Naive B cell (primary cell): ENCODE measurements at places on chromosomes 16 and 17.

DNA sequence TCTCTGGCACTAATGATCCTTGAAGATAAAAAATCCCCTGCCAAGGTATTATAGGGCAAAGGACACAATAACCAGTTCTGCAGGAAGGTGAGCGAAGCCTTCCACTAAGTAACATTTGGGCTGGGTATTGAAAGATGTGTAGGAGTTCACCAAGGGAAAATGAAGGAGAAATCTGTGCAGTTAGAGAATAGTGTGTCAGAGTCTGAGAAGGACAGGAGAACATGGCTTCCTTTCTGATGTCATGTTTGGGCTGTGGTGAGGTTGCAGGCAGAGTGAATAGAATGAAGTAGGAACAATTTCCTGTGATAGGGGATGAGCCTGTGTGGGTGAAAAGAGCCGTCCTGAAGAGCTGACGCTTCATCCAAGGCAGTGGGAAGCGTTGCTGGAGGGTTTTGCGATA lies 24.1 kb upstream of the CIITA start:
- no peak for DNase-seq

DNA sequence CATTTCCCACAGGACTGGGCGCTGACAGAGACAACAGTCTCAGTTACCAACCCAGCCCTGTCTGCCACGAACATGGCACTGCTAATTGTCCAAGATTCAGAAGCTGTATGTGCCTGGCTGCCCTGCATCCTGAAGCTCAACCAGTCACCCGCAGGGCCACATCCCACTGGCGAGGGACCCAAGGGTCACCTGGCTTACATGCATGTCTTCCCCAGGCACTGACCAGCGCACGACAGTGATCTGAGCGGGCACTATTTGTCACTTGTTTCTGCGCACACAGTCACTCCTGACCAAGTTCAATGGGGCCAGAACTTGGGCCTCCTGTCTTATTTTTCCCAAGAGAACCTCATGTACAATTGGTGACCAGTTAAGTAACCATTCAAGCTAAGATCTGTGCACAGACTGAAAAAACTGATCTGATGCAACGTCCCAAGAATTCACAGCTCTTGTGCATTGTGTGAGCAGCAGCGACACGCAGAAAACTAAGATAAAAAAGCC lies 13.1 kb downstream of the USP7 start:
- no peak for DNase-seq

DNA sequence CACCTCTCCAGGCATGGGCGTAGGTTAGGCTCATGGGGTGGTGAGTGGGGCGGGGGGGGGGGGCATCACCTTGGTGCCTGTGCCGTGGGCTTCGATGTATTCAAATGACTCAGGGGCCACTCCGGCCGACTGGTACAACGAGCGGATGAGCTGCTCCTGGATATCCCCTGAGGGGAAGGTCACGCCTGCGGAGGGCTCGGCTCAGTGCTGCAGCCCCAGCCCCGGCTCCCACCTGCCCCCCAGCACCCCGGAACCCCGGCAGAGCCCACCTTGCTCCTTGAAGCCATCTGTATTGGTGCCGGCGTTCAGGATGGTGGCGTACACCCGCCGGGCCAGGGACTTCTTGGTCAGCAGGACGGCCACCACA lies 5.4 kb downstream of the FASN start:
- no peak for DNase-seq

DNA sequence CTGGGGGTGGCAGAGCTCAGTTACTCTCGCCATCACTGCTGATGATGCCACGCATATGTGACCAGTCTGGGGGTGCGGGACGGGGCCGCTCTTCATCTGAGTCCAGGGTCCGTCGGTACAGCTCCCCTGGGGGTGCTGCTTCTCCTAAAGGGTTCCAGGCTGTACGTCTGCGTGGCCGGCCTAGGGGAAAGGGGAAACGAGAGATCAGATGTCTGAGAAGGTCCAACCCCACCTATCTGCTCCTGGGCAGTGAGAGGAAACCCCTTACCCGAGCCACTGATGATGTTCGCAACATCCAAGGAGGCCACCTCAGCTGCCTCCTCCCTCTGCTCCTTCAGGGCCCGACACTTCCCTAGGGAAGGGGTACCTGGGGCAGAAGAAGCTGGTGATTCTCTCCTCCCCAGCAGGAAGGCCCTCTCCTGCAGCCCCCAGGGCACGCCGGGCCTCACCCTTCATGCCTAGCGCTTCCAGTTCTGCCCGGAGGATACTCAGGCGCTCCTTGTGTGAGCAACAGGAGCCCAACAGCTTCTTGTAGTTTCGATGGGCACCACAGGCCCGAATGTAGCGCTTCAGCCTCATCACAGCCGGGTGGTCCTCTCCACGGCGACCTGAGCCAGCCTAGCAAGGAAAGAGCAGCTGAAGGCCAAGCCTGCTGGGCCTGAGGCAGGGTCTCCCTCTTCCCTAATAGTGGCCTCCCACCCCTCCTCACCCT lies 2.1 kb downstream of the HIRIP3 start:
- DNase-seq, result no peak

GRCh38 chr17:61599608-61600007 lies 8.6 kb upstream of the NACA2 start:
- no peak for DNase-seq

GRCh38 chr17:79052131-79052530 lies 22.5 kb upstream of the ENGASE start:
- DNase-seq, result no peak

- DNase-seq, result no peak
These were observed 60.7 kb upstream of the METRNL start for GRCh38 chr17:83018658-83019193.

GRCh38 chr17:30421592-30421991 lies 42.9 kb downstream of the CPD start:
- no peak for DNase-seq

DNA sequence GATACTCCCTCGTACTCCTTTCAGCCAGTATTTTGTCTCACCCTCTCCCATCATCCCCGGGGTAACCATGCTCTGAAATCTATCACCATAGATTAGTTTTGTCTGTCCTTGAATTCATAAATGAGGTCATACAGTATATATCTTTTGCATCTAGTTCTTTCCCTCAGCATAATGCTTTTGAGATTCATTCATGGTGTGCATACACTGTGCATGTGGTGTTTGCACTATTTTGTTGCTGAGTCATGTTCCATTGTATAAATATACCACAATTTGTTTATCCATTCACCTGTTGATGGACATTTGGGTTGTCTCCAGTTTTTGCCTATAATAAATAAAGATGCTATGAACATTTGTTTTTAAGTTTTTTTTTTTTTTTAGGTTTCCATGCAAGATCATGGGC lies 34.2 kb upstream of the NLRP1 start:
- DNase-seq, result no peak

DNA sequence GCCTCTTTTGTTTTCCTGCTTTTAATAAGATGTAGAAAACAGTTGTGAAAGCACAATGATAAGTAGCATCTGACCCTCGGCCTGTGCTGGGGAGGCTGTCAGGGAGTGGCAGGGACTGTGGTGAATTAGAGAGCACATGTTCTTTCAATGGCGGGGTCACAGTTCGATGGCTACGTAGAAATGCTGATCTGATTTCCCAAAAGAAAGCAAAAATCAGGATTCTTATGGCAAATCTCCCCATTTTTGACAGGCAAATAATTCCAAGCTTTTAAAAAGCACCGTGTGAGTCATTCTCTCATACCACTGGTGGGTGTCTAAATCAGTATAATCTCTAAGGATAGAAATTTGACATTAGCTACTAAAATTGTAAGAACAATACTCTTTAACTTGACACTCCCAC lies 4.2 kb upstream of the MAPK7 start:
- no peak for DNase-seq

DNA sequence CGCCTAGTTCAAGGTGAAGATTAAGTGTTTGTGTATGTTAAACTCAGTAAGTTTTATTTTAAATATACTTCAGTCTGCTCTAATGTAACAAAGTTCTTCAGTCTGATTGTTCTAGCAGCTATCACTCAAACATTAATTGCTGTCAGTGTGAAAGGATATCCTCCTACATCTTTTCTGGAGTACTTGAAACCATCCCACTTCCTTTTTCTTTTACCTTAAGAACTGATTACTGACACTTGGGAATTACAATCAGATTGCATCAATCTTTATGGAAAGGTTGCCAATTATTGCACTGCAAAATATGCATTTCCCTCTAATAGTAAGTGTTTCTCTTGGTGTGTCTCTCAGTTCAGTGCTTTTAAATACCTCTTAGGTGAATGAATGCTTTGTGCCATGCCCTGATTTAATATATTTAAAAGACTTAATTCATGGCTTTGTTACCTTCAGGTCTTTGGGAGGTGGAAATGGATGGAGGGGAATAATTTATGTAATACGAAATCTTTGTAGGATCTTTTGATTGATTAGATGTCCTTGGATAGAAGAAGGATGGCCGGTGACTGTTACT lies 16.6 kb downstream of the MRTFB start:
- no peak for DNase-seq

DNA sequence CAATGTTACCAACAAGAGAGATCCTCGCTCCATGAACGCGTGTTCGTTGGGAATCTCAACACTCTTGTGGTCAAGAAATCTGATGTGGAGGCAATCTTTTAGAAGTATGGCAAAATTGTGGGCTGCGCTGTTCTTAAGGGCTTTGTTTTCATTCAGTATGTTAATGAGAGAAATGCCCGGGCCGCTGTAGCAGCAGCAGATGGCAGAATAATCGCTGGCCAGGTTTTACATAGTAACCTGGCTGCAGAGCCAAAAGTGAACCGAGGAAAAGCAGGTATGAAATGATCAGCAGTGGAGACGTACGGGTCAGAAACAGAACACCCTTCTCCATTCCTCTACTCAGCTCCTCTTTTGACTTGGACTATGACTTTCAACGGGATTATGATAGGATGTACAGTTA lies 13.3 kb downstream of the SOCS1 start:
- no peak for DNase-seq
